ENCODE measurements at places on chromosomes 7 and 10.

GRCh38 chr10:94803307-94803706 lies 40.8 kb downstream of the CYP2C19 start:
- H3K27ac ChIP-seq, result no peak overlapping the region
- H3K4me3 ChIP-seq, result no peak overlapping the region
- no peaks in the 10 kb centered on the region for H3K4me1 ChIP-seq
- DNase-seq, result no peak

- no peak overlapping the region for H3K27ac ChIP-seq
- peaks cover 4% of the 10 kb centered on the region for H3K4me1 ChIP-seq
- no peaks in the 10 kb centered on the region for H3K36me3 ChIP-seq
- DNase-seq, result no peak
- H3K27me3 ChIP-seq, result no peaks in the 10 kb centered on the region
Observed at GRCh38 chr10:21675157-21675796, 141.2 kb downstream of the MLLT10 start.

DNA sequence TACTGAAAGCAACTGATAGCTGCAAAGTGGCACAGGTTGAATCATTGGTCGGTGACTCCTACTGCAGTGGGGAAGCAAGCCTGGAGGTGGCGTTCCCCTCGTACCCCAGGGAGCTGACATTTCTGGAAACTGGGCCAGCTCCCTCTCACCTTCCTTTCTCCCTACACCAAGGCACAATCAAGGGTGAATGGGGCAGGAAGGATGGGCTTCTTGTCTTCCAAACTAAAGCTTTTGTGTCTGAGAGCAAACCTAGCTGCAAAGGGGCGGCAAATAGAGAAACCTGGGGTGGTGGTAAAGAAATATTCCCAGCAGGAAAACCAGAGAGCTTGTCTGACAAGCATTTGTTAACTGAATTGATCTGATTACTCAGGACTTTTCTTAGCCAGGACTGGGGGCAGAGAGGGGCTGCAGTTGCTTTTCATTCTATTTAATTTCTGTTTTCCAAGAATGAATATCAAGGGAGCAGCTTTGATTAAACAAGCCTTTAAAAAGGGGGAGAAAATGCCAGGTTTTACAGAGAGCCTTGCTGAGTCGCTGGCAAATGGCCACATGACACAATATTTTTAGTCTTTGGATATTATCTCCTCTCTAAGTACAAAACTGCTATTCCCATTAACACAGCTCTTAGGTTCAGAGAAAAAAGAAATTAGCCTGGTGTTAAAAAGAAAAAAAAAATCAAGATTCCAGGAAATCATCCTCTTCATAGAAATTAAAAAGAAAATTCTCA lies 27.8 kb downstream of the CDHR3 start:
- no peak overlapping the region for H3K27ac ChIP-seq
- no peaks in the 10 kb centered on the region for H3K36me3 ChIP-seq
- no peak for DNase-seq
- no peaks in the 10 kb centered on the region for H3K4me1 ChIP-seq

- no peak overlapping the region for H3K27ac ChIP-seq
- peaks cover 18% of the 10 kb centered on the region for H3K4me1 ChIP-seq
- DNase-seq, result no peak
- no peak overlapping the region for H3K4me3 ChIP-seq
Observed at GRCh38 chr10:36489611-36490228, 635.7 kb upstream of the ANKRD30A start.

GRCh38 chr7:102147008-102147407 lies 139.7 kb upstream of the SH2B2 start:
- H3K27me3 ChIP-seq, result no peaks in the 10 kb centered on the region
- DNase-seq, result no peak
- no peaks in the 10 kb centered on the region for H3K4me1 ChIP-seq

- no peaks in the 10 kb centered on the region for H3K36me3 ChIP-seq
- no peak overlapping the region for H3K27ac ChIP-seq
- no peaks in the 10 kb centered on the region for H3K4me1 ChIP-seq
- H3K27me3 ChIP-seq, result no peaks in the 10 kb centered on the region
- DNase-seq, result no peak
Observed at GRCh38 chr7:158446281-158446680, 141.3 kb downstream of the PTPRN2 start.

DNA sequence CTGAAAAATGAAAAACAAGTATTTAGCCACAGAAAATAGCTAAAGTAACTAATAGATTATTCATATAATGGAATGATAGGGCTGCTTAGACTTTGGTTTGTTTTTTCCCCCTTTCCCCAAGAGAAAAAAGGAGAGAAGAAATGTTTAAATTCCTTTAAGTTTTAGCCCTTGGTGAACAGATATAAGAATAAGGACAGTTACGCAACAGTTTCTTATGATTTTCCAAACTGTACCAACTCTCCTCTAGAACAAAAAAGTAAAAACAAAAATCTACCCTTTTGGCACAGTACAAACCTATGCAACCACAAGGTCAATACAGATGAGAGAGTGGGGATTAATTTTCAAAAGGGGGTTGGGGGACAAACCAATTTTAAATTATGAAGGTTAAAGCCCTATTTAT lies 227.7 kb downstream of the CHCHD3 start:
- H3K4me3 ChIP-seq, result no peak overlapping the region
- H3K27ac ChIP-seq, result no peak overlapping the region
- no peaks in the 10 kb centered on the region for H3K36me3 ChIP-seq
- H3K27me3 ChIP-seq, result no peaks in the 10 kb centered on the region
- no peaks in the 10 kb centered on the region for H3K4me1 ChIP-seq

DNA sequence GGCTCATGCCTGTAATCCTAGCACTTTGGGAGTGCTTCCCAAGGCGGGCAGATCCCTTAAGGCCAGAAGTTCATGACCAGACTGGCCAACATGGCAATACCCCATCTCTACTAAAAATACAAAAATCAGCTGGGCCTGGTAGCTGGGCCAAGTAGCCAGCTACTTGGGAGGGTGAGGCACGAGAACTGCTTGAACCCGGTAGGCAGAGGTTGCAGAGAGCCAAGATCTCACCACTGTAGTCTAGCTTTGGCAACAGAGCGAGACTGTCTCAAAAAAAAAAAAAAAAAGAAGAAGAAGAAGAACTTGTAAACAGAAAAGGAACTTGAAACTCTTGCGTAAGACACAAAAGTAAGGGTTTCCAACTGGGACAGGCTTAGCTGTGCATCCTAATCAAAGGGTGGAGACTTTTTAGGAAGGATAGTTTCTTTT lies 5.6 kb upstream of the IFIT2 start:
- H3K4me3 ChIP-seq, result no peak overlapping the region
- H3K27me3 ChIP-seq, result no peaks in the 10 kb centered on the region
- H3K4me1 ChIP-seq, result peaks cover 33% of the 10 kb centered on the region

DNA sequence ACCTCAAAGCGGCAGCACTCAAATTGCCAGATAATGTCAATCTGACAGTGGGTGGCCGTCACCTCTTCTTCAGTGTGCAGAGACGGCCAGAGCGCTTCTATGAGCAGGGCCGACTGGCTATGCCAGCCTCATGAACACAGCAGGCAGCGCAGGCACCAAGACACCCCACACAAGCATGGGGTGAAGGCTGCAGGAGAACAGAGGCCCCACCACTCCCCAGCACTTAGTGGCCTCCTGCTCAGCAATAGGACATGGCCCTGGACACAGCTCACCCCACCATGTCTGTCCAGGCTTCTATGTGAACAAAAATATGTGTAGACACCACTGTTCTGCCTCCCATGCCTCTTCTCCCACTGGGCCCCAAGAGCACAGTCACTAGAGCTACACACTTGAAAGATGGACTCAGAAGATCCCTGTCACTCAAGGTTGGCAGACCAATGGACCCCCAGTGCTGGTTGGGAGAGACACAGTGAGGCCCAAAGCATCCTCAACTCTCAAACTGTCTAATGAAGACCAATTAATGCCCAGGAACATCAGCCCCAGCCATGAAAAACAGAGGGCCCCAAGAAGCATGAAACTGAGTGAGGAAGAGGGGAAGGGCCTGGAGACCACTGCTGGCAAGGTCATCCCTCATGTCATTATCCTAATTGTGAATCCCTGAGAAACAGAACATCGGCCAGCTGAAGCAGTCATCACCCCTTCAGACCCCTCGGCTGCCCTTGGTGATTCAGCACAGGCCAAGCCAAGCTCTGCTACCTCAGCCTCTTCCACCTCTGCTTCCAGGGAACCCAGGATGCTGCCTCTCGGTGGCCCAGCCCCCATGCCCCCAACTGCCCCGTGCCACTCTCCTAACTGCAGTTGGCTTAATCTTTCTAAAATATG lies 77.7 kb downstream of the GRID1 start:
- H3K4me1 ChIP-seq, result no peaks in the 10 kb centered on the region
- no peak overlapping the region for H3K4me3 ChIP-seq
- no peaks in the 10 kb centered on the region for H3K27me3 ChIP-seq
- DNase-seq, result peak; percentile 79

GRCh38 chr7:96521068-96521894 lies 188.4 kb downstream of the SEM1 start:
- no peaks in the 10 kb centered on the region for H3K36me3 ChIP-seq
- no peak overlapping the region for H3K27ac ChIP-seq
- no peaks in the 10 kb centered on the region for H3K27me3 ChIP-seq
- DNase-seq, result no peak
- no peaks in the 10 kb centered on the region for H3K4me1 ChIP-seq
- H3K4me3 ChIP-seq, result no peak overlapping the region

DNA sequence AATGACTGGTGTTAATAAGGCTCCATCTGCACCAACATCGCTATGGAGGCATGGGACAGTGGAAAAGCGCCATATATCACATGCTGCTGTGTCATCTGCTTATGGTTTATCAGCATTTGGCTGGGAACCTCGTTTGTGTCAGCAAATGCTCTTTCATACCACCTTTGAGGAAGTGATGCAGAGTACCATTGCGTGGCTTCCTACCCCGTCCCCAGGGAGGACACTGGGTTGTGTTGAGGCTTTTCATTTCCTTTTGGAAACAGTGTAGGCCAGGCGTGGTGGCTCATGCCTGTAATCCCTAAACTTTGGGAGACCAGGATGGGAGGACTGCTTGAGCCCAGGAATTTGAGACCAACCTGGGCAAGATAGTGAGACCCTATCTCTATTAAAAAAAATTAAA lies 6.8 kb downstream of the TACR2 start:
- no peak overlapping the region for H3K4me3 ChIP-seq
- H3K27me3 ChIP-seq, result no peaks in the 10 kb centered on the region
- H3K36me3 ChIP-seq, result no peaks in the 10 kb centered on the region
- DNase-seq, result no peak

DNA sequence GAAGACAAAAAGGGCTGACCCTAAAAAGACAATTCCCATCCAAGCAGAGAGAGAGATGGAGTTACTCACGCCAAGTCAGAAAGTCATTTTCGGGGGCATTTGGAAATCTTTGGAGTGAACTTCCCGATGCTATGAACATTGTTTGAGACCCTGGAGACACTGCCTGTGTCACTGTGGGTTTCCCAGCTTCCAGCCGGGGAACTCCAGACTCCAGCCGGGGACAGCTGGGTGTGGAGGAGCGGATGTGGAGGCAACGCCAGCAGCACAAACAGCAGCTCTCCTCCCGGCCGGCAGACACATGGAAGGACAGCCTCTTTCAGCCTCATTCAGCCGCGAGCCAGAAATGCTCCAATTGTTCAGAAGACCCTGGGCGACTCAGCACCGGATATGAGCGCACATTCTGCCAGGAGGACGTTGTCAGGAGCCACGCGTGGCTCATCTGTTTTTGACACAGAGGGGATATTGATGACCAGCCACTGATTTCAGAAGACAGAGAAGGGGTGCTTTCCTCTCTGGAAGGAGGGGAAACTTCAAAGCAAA lies 97.6 kb downstream of the PRPF18 start:
- no peaks in the 10 kb centered on the region for H3K36me3 ChIP-seq
- peaks cover 23% of the 10 kb centered on the region for H3K4me1 ChIP-seq
- no peaks in the 10 kb centered on the region for H3K27me3 ChIP-seq
- no peak for DNase-seq
- no peak overlapping the region for H3K27ac ChIP-seq

- no peaks in the 10 kb centered on the region for H3K27me3 ChIP-seq
- H3K4me1 ChIP-seq, result peaks cover 39% of the 10 kb centered on the region
- peak overlapping the region; percentile 87 for H3K27ac ChIP-seq
- peak overlapping the region; percentile 78 for H3K4me3 ChIP-seq
Observed at GRCh38 chr10:103917302-103918052, 507 bp downstream of the STN1 start.

GRCh38 chr10:34489973-34490745 lies 324.9 kb downstream of the PARD3 start:
- no peak for DNase-seq
- no peaks in the 10 kb centered on the region for H3K36me3 ChIP-seq
- no peak overlapping the region for H3K4me3 ChIP-seq
- no peak overlapping the region for H3K27ac ChIP-seq
- peaks cover 18% of the 10 kb centered on the region for H3K4me1 ChIP-seq

GRCh38 chr7:17942231-17942630 lies 1.9 kb upstream of the SNX13 start:
- DNase-seq, result no peak
- no peak overlapping the region for H3K4me3 ChIP-seq

DNA sequence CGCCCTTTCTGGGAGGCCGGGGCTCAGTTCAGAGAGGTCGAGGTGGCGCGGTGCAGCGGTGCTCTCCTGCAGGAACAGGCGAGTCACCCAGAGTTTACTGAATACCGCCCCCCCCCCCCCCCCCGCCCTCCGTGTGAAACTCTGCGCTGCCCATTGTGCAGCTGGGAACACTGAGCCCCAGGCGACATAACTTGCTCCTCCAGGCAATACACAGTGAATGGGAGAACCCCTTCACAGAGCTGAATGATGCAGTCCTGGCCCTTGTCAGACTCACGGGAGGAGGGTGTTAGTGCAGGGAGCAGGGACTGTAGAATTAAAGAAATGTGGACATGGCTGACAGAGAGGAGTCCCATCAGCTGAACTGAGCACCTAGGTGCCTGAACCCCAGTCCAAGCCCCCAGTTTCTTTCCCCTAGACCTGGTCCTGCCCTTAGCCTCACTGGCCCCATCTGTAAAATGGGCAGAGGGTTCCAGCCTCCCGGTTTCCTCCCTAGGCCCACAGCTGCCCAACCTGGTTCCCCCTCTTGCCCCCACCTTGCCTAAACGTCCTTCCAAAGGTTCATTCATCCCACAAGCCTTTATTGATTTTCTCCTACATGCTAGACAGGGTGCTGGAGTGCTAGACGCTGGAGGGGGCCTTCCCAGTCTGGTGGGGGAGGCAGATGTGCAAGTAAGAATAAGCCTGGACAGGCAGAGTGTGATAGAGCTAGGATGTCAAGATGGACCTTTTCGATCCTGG lies 869 bp upstream of the LOXL4 start:
- peaks cover 37% of the 10 kb centered on the region for H3K4me1 ChIP-seq
- H3K4me3 ChIP-seq, result peak overlapping the region; percentile 56
- no peak for DNase-seq
- H3K36me3 ChIP-seq, result no peaks in the 10 kb centered on the region
- H3K27me3 ChIP-seq, result no peaks in the 10 kb centered on the region

Measured in vagina (tissue), 2 donors.